ENCODE measurements at places on chromosomes 2 and 18. TPM values are rescaled to one million over a fixed set of nuclear protein-coding genes. Genes with fewer than 3 reads are reported as not detected.
A peak's percentile ranks its signal among the peaks of the same experiment; 100 is the strongest.

GRCh38 chr2:231632559-231633142 lies 40.0 kb downstream of the TEX44 start:
- no peak for DNase-seq

HJURP gene
- total RNA-seq = 0.40 TPM

GRCh38 chr2:7773362-7774360 lies 856.4 kb downstream of the RNF144A start:
- no peak for DNase-seq

LYPD6 gene
- 0.13 TPM for total RNA-seq

- no peak for DNase-seq
Observed at GRCh38 chr2:239008004-239008403, 160.1 kb downstream of the TWIST2 start.

BCL11A gene
- 31.6 TPM for total RNA-seq

- DNase-seq = no peak
Observed at GRCh38 chr2:24182507-24182906, 7.7 kb downstream of the FAM228A start.

GRCh38 chr18:73986711-73987110 lies 160.9 kb downstream of the FBXO15 start:
- no peak for DNase-seq

- DNase-seq = no peak
Observed at GRCh38 chr2:215812966-215813365, 200.4 kb downstream of the MREG start.

- DNase-seq = no peak
Observed at GRCh38 chr18:52678034-52678433, 338.0 kb downstream of the DCC start.

DNA sequence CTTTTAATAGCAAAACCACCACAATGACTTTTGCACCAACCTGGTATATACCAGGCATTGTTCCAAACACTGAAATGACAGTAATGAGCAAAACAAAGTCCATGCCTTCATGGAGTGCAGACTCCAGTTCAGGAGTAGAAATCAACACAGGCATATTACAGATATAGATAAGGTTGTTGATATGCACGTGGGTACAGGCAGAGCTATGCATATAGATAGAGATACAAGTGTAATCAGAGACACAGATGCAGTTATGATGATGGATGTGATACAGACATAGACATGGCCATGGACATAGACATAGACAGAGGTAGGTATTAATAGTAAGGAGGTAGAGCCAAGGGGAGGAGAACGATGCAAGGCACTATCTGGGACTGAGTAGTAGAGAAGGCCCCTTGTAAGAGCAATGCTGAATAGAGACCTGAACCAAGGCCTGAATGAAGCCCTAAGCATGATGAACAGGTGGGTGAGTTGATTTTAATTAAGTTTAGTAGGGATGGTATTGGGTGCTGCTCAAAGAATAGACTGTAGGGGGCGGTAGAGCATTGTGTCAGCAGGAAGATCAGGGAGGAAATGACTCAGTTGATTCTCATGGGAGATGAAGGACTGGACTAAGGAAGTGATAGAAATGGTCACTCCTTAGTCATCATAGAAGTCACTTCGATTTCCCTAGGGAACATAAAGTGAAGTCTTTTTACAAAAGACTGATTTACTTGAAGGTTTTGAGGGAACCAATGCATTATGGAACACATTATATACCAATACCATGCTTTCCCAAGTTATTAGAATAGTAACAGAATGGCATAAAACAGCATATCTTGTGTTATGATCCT lies 39.4 kb downstream of the CMPK2 start:
- DNase-seq = no peak

INHA gene
- 2.6 TPM for total RNA-seq

- peak; percentile 95 for DNase-seq
Observed at GRCh38 chr2:42827647-42828486, 35.5 kb upstream of the HAAO start.

DNA sequence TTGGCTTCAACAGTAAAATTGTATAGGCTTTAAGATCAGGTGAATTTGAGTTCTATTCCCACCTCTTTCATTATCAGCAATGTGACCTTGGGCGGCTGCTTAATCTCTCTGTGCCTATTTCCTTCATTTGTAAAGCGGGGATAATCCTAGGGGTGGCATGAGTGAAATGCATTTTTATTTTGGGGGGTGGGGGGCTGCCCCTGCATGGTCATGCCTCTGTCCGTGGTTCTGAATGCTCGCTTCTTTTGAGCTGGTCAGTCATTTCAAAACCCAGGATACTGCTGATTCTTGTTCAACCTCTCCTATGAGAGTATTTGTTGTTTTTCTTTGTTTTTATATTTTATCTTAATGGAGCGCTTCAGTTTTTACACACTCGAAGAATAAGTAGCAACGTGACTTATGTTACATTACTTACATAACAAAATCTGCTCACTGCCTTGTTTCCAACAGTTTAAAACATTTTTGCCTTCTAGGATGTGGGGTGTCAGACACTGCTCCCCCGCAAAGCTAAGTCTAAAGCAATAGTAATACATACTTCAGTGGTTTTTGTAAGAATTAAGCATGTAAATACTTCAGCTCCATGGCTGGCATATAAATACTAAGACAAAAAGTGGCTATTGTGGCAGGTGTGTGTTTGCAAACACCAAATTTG lies 152.6 kb upstream of the PELI1 start:
- DNase-seq = no peak

DNA sequence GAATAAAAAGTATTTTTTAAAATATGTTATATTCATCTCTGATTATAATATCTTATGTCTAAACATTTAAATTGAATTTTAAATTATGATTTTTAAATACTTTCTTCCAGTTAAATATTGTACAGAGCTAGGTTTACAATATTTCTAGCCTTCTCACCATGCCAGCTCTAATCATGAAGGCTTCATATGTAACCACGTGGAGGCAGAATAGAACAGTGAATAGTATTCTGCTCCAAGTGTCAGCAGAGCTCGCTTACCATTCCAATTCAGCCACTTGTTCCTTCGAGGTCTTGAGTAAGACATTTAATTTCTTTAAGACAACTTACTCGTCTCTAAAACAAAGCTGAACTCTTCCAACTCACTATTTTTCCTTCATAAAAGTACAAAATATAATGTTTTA lies 871.8 kb downstream of the SUCLG1 start:
- no peak for DNase-seq

DNA sequence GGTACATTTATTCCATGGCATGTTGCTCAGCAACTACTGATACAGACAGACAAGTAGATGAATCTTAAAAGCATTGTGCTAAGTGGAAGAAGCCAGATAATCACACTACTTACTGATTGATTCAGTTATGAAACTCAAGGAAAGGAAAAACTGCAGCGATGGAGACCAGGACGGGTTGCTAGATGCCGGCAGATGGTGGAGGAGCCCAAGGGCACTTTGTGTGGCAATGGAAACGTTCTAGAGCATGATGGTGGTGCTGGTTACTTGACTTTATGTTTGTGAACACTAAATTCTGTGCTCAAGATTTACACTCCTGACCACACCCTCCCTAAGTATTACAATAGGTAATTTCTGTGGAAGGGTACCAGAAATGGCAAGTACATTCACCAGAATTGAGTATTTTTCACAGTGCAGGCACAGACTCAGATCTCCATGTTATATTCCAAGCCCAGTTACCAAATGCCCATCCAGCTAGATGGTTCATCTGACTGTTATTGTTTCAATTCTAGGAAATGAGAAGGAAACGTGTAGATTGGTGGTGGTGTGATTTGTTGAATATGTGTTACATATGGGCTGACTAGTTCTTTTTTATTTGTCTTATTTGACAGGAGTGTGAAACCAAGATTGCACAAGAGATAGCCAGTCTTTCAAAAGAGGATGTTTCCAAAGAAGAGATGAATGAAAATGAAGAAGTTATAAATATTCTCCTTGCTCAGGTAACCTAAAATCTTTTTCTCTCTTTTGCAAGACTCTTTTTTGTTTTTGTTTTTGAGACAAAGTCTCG lies 55.1 kb downstream of the RALBP1 start:
- no peak for DNase-seq

ZBTB7C gene
- total RNA-seq = 2.6 TPM

- DNase-seq = no peak
Observed at GRCh38 chr18:29449424-29449823, 1272.5 kb upstream of the CDH2 start.

GRCh38 chr2:19990416-19990728 lies 467 bp upstream of the WDR35 start:
- DNase-seq = no peak

MEP1B gene
- not detected for total RNA-seq

RSAD2 gene
- 3.4 TPM for total RNA-seq

DNA sequence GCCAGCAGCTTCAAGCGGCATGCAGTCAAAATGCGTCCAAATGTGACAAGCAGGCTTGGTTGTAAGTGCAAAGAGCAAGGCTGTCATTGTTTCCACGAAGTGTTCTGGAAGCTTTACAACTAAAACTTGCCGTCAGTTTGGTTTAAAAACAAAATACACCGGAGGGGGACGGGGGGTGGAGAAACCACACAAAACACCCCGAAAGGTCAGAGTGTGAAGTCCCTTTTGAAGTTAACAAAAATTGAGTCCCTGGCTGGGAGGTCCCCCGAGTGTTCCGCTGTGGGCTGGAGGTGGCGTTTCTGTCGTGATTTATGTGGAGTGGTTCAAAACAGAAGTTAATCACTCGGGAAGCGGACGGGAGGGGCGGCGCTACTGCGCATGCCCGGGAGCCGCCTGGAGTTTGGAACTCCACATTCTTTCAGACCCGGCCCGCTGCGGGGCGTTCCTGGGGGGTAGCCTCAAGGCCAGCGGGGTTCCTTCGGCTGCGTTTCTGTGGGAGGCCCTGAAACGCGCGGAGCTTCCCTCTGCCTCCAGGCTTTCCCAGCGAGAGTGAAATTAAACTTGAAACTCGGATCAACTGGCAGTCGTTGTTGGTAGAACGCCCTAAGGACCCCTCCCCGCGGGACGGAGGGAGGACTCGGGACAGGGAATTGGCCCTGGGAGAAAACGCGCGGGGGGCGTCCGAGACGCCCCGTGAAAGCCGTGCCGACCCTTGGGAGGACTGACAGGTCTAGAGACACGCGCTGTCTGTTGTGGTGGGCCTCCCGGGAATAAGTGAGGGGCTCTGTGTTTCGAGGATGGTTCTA lies 1.4 kb downstream of the TGIF1 start:
- peak; percentile 97 for DNase-seq

PRKAG3 gene
- total RNA-seq = not detected

CD302 gene
- total RNA-seq = 19.7 TPM

GRCh38 chr2:3899536-3900155 lies 196.3 kb downstream of the DCDC2C start:
- DNase-seq = no peak

DNA sequence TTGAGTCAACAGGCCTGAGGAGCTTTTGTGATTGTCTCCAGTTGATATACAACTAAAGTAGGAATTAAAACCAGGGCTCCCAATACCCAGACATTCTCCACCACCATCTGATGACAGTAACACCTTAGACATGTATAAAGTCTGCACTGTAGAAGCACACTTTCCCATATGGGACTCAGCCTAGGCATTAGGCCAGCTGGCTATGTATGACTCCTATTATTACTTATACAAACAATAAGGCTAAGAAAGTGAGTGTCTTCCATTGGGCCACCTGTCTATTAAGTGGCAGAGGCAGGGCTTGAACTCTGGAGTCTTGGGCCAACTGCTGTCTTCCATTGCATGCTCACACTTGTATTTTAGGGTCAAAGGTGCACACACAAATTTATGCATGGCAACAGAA lies 32.1 kb upstream of the COLEC12 start:
- DNase-seq = no peak

DNA sequence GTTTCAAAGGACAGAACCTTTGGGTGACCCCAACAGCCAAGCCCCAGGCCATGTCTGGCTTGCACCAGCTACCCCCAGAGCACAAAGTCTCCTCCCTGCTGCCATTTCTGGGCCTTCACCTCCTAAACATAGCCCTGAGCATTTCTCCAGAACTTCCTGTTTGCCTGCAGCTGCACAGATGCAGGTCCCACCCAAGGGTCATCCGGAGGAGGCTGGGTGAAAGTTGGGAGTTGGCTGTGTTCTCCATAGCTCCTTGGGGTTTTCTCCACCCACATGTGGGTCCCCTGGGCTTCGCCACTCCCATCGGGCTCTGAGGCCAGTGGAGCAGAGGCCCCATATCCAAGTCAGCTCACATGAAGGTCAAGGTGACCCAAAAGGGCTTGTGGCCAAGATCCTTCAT lies 4.3 kb downstream of the TNP1 start:
- peak; percentile 70 for DNase-seq

SPP2 gene
- total RNA-seq = not detected

DNA sequence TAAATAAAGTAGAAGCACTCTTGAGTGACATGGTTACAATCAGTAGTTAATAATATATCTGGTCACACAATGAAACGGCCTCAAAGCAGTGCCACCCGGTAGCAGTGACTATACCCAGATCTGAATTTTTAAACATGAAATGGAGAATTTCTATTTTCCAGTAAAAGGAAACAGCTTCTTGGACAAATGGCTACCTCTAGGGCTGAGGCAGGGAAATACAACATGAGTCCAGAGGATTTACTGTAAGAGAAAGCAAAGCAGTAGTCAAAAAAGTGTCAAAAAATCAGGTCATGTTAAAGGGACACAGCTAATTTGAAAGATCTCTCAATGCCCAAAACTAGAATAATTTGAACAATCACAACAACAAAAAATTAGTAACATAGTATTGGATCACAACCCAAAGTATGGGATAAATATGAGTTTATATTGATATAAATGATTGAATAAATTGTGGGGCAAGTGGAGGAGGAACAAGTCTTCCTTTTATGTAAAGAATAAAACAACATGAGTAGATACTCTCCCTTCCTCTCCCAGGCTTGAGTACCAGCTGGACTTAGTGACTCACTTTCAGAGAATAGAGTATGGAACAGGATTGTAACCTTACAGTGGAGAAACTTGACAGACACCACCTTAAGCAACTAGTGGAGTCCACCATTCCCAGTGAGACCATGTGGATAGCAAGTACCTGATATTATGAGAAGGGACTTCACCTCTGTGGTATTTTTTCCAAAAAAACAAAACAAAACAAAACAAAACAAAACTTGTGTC lies 180.8 kb downstream of the MBD2 start:
- DNase-seq = no peak

STARD6 gene
- total RNA-seq = not detected

GRCh38 chr2:224722770-224723169 lies 6.6 kb upstream of the CCDC195 start:
- no peak for DNase-seq

CTAGE1 gene
- not detected for total RNA-seq

- DNase-seq = no peak
Observed at GRCh38 chr2:224126440-224126839, 87.4 kb upstream of the SERPINE2 start.

DNA sequence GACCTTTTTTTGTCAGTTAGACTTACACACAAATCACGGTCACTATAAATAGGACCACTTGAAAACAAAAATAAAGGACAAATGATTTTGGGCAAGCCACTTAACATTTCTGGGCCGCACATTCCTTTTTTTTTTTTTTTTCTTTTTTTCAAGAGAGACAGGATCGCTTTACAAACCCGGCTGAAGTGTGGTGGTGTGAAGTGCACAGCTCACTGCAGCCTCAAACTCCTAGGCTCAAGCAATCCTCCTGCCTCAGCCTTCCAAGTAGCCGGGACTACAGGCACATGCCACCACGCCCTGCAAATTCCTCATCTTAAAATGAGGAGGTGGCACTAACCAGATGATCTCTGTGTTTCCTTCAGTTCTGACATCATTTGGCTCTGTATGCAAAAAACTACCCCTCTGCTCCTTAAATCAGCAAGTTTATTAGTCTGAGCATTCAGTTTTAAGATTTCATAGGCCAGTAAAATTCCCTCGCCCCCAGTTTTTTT lies 28.3 kb upstream of the MRO start:
- no peak for DNase-seq

Data from Right ventricle myocardium superior (tissue), 1 donor.